ENCODE measurements at places on chromosomes 12 and 14.

DNA sequence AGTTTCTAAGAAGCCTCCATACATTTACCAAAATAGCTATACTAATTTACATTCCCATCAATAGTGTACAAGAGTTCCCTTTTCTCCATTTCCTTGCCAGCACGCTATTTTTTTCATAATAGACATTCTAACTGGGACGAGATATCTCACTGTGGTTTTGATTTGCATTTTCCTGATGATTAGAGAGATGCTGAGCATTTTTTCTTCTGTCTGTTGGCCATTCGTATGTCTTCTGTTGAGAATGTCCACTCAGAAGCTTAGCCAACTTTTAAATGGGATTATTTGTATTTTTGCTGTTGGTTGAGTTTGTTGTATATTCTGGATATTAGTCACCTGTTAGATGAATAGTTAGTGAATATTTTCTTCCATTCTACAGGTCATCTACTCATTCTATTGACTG, 144.1 kb downstream of the PRKD1 start:
- DNase-seq: no peak

DNA sequence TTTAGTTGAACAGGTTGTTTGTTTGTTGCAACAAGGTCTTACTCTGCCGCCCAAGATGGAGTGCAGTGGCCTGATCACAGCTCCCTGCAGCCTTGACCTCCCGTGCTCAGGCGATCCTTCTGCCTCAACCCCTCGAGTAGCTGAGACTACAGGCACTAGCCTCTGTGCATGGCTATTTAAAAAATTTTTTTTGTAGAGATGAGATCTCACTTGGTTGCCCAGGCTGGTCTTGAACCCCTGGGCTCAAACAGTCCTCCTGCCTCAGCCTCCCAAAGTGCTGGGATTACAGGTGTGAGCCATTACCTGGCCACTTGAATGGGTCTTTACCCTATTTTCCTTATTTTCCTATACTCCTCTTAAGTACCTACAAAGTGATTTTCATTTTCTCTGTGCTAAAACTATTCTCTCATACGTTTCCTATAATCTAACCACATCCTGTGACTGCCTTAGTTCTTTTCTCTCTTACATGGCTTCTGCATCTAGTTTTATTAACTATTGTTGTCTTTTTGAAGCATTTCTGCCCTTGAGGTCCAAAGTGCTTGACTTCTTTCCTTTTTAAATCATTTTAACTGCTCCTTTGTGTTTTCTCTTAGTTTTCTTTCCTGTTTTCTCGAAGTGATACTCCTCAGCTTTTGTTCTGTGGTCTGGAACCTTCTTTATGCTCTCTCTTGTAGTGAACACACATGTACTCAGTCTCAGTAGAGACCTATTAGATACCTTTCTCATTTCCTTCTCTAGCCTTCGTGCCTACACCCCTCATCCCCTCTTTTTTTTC, 14.1 kb downstream of the GPX2 start:
- DNase-seq: no peak

DNA sequence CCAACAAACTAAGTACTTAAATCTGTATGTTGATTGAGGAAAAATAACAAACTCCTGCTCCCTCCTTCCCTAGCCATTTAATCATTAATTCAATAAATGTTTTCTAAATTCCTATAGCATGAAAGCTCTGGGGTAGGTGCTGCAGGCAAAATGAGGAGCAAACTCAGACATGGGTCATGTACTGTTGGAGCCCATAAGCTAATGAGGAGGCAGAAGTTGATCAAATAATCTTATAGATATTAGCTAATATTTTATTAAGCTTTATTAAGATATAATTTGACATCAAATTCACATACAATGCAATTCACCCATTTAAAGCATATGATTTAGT, 70.6 kb downstream of the SYNE2 start:
- DNase-seq: no peak

DNA sequence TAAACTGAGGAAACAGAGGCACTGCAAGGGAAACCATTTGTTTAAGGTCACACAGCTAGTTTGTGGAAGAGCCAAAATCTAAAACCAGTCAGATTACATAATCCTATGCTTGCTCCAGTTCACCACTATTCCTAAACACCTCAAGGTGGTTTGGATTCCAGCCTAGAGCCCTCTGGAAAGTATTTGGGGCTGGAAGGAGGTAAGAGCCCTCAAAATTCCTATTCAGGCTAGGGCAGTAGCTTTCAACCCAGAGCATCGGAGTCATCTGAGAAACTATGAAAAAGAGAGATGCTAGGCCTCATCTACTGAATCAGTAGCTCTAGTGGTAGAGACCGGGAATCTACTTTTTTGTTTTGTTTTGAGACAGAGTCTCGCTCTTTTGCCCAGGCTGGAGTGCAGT, 16.0 kb upstream of the SPPL3 start:
- DNase-seq: no peak

DNA sequence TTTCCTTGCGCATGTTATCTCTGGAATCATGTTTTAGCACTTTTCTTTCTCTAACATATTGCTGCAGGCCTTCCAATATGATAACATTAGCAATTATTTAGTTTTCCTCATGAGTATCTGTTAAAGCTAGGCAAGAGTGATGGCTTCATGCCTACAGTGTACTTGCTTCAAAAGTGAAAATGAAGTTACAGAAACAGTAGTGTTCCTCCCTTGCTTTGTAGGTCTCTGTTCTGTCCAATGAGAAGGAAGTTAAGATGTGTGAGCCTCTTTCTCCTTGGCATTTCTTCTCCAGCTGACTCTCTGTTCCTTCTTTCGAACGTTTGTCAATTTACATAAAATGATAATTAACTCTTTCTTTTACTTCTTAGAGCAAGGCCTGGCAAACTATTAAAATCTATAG, 22.2 kb downstream of the LRRIQ1 start:
- no peak for DNase-seq

- no peak for DNase-seq
Observed at GRCh38 chr14:23569443-23570151, 2.0 kb upstream of the AP1G2 start.

DNA sequence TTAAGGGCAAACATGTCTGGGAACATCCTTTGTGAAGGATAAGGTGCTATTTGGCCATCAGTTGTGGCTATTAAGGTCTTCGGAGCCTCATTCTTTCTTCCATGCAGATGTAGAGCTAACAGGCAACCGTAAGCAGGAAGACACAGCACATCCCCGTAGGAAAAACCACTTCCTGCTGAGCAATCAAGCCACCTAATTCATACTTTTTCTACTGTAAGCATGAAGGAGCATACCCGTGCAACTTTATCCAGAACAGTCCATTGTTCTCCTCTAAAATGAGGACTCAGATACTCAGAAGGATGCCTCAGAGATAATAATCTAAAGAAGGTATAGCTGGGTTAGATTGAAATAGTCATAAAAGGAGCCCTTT, 232.0 kb downstream of the PPM1H start:
- peak; percentile 86 for DNase-seq

DNA sequence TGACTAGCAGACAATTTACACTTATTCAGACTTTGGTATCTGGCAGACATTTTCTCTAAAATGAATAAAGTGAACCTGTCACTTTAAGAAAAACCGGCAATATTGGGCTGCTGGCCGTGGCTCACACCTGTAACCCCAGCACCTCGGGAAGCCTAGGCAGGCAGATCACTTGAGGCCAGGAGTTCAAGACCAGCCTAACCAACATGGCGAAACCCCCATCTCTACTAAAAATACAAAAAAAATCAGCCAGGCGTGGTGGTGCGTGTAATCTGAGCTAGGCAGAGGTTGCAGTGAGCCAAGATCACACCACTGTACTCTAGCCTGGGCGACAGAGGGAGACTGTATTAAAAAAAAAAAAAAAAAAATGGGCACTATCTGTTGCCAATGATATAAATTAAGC, 11.5 kb downstream of the DUSP16 start:
- DNase-seq: no peak

DNA sequence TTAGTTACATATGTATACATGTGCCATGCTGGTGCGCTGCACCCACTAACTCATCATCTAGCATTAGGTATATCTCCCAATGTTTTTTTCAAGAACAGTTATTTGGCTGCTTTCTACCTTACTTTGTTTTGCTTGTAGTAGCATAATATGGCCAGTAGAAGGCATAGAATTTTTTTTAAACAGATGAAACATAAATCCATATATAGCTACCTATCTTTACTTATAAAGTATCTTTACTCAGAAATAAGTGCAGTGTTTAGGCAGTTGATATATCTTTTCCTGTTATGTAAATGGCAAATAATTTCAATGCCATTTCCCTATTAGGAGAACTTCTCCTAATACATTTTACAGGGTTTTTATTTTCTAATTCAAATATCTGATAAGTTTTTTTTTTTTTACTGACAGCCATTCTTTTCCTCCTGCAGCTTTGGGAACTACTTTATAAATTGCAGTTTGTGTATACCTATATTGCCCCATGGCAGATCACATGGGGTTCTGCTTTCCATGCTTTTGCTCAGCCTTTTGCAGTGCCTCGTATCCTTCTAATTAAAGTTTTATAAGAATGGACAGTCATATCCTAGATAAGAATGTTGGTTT, 143.1 kb downstream of the PCNX1 start:
- peak; percentile 8 for DNase-seq
